ENCODE measurements at places on chromosomes 11 and 22.

- DNase-seq, result peak; percentile 16
These were observed 95.1 kb downstream of the BLID start for GRCh38 chr11:122020902-122021301.

- DNase-seq, result no peak
These were observed 17.5 kb downstream of the RPL3 start for GRCh38 chr22:39301926-39302325.

DNA sequence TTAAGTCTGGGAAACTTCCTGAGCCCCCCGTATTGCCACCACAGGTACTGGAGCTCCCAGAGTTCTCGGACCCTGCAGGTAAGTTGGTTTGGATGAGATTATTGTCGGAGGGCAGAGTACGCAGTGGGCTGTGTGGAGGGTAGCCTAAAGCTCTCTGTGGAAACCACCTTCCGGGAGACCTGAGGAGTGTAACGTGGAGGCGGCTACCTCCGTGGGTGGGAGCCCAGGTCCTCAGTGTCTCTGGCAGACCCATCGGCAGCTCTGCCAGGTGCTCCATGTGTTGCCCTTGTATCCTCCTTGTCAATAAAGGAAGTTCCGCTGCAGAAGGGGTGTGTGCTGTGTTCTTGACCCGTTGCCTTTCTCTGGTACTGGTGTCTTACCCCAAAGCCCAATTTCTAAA lies 61.4 kb downstream of the SYT13 start:
- DNase-seq, result no peak

DNA sequence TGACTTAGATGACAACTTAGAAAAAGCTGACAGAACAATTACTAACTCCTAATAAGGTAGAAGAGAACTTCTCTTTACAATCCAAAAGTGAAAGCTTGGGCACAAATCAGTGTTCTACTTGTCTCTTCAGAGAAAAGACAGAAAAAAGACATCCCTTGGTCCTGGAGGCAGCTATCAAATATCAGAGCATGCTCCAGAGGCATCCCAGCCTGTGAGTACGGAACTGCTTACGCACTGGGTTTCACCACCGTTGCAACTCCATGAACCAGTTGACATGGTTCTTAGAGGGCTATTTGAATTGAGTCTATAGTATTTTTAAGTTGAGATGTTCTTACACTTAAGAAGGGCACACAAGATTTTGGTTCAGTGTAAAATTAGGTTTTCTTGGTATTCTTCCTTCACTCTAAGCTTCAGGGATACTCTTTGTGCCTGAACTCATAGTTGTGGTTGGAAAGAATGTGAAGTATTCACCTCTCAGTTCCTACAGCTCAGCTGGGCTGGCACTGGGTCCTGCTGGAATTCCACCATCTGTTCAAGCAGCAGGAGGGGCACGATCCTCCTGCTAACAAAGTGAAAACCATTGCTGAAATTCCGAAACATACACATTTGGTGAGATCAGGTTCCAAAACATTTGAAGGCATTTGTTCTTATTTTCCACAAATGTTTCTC lies 6.3 kb downstream of the AKIP1 start:
- DNase-seq, result peak; percentile 64

GRCh38 chr11:571802-572185 lies 4.5 kb upstream of the PHRF1 start:
- DNase-seq, result no peak

GRCh38 chr22:35400501-35400790 lies 506 bp downstream of the MCM5 start:
- no peak for DNase-seq

DNA sequence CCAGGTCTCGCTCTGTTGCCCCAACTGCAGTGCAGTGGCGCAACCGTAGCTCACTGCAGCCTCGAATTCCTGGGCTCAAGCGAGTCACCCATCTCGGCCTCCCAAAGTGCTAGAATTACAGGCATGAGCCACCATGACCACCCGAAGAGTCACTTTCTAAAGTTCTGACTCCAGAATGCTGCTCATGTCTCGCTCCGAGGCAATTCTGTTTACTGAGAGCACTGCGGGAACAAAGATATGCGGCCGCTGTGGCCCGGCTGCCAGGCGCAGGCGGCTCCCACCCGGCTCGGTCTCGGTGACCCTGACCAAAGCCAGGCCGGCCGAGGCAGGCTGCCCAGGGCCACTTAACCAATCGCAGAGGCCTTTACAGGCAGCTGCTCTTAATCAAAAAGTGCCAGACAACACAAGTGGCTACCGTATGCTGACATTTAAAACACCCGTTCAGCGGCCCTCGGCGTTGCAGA lies 78.7 kb downstream of the PHF21B start:
- DNase-seq, result no peak

- DNase-seq, result no peak
These were observed 16.2 kb downstream of the CAPN5 start for GRCh38 chr11:77082838-77083565.

- DNase-seq, result no peak
These were observed 2.8 kb downstream of the RIC8A start for GRCh38 chr11:210122-210802.

- no peak for DNase-seq
These were observed 64.4 kb upstream of the HORMAD2 start for GRCh38 chr22:30015846-30016245.

GRCh38 chr11:126607776-126608541 lies 252.5 kb downstream of the ST3GAL4 start:
- DNase-seq, result no peak

DNA sequence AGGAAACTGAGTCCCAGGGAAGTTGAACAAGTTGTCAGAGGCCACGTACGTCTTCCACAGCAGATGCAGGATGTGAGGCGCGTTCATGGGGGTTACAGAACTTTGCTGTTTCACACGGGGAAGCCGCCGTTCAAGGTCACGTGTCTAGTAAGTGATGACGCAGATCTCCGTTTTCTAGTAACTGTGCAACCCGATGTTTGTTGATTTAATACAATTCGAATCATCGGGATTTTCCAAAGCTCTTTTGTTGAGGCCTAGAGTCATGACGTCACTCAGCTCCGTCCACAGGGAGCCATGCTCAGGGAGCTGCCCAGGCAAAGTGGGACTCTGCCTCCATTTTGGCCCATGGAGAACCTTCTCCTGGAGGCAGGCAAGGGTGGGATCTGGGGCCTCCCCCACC lies 1121.8 kb downstream of the TBC1D22A start:
- no peak for DNase-seq

DNA sequence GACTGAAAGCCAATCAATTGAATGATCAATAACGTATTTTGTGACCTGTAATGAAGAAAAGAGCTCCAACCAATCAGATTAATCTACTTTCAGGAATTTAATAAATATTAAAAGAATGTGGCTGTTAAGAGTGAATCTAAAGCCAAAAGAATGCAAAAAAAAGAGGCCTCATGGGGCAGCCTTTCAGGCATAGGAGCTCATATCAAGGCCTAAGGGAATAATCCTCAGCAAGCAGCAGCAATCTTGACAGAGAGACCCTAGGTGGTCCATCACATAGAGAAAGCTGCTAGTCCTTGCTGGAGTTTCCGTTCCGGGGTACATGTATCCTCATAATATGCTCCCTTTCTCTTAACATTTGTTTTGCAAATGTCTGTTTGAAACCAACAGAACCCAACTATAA lies 313.1 kb upstream of the PITPNB start:
- no peak for DNase-seq

Measured in MCF 10A (cell line).